ENCODE measurements at places on chromosomes 1 and 21.

DNA sequence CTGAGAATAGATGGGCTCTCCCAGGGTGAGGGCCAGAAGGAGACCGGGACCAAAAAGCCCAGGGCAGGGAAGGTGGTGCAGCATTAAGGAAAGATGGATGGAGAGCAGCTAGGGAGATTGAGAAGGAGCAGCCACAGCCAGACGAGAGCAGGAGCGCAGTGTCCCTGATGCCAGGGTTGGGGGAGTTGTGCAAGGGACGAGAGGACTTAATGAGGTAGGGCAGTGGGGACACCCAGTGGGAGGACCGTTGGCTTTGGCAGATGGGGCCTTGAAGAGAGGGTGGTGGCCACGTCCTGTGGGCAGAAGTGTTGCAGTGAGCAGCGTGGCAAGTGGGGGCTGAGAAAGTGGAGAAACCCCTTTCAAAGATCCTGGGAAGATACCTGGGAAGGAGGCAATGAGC, 38.0 kb upstream of the KDM4A start:
- DNase-seq, result no peak

GRCh38 chr1:243970077-243970476, 81.0 kb upstream of the ZBTB18 start:
- no peak for DNase-seq

DNA sequence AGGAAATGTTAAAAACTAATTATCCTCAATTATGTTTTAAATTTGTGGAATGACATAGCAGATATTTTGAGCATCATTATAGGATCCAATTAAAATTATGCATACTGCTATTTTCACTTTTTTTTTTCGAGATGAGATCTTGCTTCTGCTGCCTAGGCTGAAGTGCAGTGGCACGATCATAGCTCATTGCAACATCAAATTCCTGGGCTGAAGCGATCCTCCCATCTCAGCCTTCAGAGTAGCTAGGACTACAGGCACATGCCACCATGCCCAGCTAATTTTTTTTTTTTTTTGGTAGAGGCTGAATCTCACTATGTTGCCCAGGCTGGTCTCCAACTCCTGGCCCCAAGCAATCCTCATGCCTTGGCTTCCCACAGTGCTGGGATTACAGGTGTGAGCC, 11.3 kb upstream of the SLC1A7 start:
- no peak for DNase-seq

GRCh38 chr1:33724348-33724747, 139.5 kb upstream of the HMGB4 start:
- DNase-seq, result no peak

All from HS-27A (cell line).